ENCODE measurements at places on chromosomes 16 and 17.

DNA sequence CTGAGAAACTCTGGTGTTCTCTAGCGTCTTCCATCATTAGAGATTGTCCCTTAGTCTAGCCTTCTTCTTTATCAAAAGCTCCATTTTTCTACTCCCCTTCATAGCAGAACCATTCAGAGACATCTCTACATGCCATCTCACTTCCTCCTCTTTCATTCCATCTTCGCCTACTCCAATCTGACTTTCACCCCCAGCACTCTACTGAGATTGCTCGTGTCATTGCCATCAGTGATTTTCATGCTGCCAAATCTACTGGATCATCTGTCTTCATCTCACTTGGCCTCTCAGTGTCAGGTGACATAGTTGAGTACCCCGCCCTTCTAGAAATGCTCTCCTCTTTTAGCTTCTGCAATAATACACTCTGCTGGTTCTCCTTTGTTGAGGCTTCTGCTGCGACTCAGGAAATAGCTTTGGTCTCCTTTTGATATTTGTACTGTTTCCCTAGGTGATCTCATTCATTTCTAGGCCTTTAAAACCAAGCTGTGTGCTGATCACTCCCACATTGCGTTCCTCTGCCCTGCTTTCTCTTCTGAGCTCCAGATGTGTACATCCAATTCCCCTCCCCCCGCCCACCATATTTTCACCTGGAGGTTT, 119.1 kb downstream of the FTO start:
- peak; percentile 36 for DNase-seq

DNA sequence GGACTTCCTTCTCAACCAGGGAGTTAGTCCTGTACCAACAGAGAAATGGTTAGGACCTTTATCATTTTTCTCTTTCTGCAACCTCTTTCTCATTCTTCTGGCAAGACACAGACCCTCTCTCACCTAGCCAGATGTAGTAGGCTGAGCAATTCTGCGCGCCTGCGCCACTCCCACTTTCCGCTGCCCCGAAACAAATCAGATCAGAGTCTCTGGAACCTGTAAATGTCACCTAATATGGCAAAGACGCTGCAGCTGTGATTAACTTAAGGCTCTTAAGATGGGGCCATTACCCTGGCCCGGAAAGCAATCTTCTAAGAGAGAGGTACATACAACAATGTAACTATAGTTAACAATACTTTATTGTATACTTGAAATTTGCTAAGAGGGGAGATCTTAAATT, 94.3 kb upstream of the ASIC2 start:
- DNase-seq = no peak

- DNase-seq = no peak
Observed at GRCh38 chr17:75342996-75343395, 53.8 kb upstream of the SLC25A19 start.

- DNase-seq = peak; percentile 83
Observed at GRCh38 chr16:56300891-56301850, 109.9 kb downstream of the GNAO1 start.

- DNase-seq = no peak
Observed at GRCh38 chr16:3736116-3736515, 18.8 kb upstream of the TRAP1 start.

DNA sequence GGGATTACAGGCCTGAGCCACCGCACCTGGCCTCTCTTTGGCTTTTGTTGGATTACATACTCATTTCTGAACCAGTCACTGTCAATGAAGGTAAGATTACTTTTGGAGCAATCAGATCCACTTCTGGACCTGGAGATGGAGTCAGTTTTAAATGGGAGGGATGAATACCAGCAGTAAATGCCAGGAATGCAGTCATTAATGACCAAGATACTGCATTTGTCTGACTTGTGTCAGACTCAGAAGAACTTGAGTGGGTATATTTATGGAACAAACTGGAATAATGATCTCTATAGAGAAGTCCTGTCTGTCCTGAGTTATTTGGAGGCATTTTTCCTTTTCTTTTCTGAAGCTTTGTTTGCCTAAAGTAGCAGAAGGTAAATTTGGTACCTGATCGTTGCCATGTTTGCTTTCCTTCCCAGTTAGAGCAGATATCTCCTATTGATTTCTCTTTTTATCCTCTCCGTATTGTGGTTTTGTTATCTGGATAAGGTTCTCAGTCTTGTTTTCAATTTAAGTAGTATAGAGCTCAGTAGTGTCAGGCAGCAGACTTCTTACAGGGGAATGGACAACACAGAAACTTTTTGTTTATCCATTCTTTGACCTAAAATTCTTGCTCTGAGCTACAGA, 10.7 kb downstream of the NLK start:
- no peak for DNase-seq

DNA sequence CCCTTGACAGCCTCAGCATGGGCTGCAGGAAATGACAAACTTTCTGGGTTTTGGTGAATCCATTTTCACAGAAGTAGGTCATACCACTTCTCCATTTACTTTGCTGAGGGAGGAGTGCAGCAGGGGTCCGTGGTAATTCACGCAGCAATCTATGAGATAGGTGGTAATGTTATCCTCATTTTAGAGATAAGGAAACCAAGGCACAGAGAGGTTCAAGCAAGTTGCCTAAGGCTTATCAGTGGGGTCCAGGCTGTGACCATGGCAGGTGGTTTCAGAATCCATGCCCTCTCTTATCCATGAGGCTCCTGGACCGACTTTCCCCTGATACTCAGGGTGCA, 12.6 kb downstream of the TBX4 start:
- no peak for DNase-seq

GRCh38 chr16:75060723-75061122, 55.9 kb downstream of the LDHD start:
- DNase-seq = no peak

DNA sequence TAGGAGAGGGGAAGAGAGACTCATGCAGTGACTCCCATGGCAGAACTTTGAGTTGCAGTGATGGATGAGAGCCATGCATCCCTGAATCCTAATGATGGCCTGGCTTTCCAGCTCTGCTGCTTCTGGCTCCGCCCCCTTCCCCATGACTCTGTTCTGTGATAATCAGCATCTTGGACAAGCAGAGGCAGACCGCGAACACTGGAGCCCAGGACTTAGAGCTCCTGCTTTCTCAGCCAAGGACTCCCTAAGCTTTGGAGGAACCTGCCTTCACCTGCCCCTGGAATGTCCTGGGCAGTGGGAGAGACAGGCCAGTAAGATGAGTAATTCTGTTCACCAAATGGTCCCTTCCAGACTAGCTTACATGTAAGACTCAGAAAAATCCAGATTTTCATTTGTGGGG, 12.5 kb downstream of the CCDC92B start:
- DNase-seq = no peak

DNA sequence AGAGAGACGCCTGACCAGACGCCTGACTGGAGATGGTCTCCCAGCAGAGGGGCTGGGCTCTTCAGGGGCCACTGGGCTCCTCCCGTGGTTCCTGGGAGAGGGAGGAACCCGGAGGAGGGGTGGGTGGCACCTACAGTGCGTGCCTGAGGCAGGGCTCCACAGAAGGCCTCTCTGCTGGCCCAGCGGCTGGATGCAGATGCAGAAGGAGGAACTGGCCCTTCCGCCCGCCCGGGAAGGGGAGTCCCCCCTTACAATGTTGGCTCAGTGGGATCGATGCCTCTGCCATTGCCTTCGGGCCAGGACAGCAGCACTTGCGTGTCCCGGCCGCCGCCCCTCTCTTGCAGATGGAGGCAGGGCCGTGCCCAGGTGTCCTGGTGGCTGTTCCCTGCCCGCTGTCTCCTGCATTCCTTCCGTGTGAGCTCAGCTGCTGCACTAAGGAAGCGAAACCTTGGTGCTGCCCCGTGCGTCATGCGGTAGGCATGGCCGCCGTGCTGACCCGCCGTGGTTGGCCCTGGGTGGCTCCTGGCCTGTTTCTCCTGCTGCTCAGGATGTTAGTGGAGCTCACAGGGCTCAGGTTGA, 15.1 kb downstream of the BAIAP2 start:
- peak; percentile 96 for DNase-seq

DNA sequence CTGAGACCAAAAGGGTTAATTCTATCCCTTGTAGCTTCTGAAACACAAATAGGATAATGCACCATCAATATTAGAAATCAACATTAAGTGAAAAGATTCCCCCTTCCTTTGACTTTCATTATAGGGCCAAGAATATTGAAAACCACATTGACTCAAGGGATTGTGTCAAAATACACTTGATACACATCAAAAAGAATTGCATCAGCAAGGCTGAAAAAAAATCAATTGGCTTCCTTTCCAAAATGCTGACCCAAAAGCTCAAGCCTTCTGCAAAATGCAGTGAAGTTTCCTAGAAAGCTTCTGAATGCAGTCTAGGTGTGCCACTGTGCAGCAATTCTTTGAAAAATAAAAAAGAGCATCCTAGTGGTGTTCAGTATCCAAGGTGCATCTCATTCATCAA, 674.4 kb downstream of the TOX3 start:
- DNase-seq = no peak

GRCh38 chr17:36930583-36930900, 6.7 kb upstream of the LHX1 start:
- DNase-seq = no peak

GRCh38 chr17:76550712-76551615, 11.1 kb downstream of the PRCD start:
- no peak for DNase-seq

- DNase-seq = peak; percentile 82
Observed at GRCh38 chr17:79393358-79394052, 217.3 kb downstream of the RBFOX3 start.

DNA sequence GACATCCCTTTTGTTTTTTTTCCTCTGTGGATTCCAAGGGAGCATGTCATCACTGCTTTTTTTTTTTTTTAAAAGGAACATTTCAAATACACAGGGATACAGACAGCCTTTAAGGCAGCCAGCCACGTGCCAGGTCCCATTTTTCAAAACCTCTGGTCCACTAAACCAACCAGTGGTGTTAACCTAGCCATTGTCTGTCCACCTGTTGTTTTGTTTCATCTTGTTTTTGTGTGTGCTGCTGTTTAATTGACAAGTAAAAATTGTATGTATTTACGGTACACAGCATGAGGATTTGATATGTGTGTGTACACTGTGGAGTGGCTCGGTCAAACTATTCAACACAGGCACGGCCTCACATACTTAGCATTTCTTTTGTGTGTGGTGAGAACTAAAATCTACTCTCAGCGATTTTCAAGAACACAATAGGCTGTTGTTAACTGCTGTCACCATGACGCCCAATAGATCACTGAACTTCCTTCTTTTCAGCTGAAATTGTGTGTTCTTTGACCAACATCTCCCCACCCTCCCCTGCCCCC, 19.2 kb downstream of the TMEM114 start:
- DNase-seq = no peak

- DNase-seq = no peak
Observed at GRCh38 chr17:2724784-2725164, 13.2 kb upstream of the CLUH start.

DNA sequence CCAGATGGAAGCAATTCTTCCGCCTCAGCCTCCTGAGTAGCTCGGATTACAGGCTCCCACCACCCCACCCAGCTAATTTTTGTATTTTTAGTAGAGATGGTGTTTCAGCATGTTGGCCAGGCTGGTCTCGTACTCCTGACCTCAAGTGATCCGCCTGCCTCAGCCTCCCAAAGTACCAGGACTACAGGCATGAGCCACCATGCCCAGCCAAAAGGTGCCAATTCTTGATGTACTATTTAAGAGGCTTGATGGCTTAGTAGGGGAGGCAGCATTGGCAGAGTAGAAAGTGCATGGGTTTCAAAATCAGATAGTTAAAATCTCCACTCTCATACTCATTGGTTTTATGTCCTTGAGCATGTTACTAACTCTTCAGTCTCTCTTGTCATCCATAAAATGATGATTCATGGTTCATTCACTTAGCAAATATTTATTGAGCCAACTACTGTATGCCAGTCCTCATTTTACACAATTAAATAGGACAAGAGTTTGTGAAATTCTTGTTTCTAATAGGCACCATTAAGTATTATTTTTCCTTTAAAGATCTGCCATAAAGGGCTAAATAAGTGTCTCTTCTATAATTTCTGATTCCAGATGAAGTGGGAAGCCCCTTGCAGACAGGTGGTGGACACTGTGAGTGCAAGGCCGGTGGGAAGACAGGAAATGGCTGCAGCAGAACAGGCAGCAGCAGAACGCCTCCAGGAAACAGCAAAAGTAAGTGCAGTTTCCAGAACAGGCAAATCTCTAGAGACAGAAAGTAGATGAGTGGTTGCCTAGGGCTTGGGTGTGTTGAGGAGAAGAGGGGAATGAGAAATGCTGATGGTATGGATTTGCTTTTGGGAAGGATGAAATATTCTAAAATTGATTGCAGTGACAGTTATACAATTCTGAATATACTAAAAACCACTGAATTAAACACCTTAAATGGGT, 8.2 kb upstream of the RPL27 start:
- peak; percentile 28 for DNase-seq

DNA sequence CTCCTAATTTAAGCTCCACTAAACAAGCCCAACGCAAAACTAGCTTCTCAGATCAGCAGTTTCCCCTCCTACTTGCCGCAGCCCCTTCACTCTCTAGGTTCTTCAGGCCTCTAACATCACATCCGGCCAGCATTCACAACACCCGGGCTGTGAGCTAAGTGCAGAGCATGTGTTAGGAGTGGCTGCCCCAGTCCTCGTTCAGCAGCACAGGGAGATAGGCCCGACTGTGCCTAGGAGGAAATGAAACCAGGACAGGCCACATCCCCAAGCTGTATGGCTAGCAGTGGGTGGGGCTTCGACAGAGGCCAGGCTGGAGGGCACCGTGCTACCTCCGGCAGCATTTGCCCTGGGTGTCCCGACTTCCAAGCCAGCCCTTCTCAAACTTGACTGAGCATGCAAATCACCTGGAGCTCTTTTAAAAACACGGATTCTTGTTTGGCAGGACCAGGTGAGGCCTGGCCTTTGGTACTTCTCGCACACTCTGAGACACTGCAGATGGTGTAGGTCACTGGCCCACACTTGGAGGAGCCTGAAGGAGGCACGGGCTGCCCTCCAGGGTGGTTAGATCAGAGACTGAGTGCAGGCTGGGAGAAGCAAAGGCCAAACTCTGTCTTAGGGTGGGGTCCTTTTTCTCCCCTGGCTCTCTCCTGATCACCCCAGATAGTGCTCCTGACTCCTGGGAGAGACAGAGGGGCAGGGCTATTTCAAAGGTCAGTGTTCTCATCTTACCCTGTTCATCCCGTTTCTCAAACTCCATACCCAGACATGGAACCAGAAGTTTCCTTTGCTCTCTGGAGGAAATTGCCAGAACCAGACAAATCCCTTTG, 202.0 kb downstream of the C16orf78 start:
- no peak for DNase-seq

DNA sequence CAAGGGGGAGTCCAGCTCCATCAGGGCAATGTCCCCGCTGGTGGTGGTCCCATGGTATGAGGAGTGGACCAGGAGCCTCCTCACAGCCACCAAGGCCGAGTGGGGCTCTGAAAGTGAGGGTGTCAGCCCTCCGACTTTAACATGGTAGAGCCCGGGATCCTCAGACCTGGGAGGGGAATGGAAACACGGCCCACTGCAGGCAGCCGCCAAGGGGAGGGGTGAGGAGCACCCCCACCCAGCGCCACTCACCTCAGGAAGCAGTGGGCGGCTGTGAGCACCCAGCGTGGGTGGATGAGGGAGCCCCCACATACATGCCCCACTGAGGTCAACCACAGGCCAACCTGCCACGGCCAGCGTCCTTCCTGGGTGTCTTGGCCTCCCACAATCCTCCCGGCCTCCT, 10.8 kb downstream of the ZG16B start:
- DNase-seq = no peak

GRCh38 chr17:19381741-19382444, 3.6 kb downstream of the MAPK7 start:
- DNase-seq = no peak

Measured in SJSA1 (cell line).